ENCODE measurements at places on chromosomes 4 and X.

GRCh38 chr4:59381591-59381990, 1818.5 kb upstream of the ADGRL3 start:
- DNase-seq: no peak

GRCh38 chr4:57042711-57043169, 64.0 kb downstream of the POLR2B start:
- peak; percentile 92 for DNase-seq

DNA sequence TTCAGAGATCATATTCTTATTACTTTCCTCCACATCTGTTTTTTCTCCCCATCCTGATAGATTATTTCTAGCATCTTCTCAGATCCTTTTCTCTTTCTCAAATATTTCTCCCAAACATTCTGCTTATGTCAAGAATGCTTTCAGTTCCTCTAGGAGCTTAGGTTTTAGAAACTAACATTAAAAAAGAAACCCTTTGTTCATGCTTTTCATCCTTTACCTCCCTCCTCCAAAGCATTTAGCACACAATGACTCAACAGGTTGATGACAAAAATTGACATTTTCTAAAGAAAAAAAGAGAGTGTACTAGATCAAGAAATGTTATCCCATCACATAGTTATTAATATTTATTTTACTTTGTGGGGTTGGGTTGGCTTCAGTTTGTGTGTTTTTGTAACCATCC, 16.5 kb upstream of the ALB start:
- no peak for DNase-seq

GRCh38 chr4:108193886-108194672, 25.3 kb upstream of the LEF1 start:
- no peak for DNase-seq

DNA sequence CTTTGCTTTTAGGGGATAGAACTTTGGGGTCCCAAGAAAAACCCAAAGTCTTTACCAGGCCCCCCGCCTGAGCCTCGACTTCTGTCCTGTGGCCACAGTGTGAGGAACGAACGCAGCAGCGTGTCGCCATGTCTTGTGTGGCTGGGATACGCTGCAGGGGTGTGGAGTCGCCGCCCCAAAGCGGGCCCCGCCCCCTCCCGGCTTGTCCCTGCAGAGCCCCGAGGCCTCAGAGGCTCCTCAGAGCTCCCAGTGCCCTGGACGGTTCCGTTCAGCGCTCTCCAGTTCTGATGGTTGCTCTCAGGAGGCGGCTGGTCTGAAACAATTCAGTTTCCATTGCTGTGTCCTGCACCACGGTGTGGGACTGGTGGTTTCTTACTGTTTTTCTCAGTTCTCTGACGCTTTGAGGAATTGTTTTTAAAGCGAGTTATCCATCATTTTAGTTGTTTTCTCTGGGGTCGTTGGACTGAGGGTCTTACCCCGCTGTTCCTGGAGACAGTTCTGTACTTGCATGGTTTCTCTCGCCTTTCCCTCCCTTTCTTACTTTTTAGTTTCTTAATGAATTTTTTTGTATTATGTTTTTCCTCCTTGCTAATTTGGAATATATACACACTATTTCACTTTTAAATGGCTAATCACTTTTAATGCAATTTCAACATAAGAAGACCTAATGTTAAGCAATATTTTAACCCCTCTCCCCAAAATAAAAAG, 1.6 kb upstream of the IDUA start:
- DNase-seq: no peak

DNA sequence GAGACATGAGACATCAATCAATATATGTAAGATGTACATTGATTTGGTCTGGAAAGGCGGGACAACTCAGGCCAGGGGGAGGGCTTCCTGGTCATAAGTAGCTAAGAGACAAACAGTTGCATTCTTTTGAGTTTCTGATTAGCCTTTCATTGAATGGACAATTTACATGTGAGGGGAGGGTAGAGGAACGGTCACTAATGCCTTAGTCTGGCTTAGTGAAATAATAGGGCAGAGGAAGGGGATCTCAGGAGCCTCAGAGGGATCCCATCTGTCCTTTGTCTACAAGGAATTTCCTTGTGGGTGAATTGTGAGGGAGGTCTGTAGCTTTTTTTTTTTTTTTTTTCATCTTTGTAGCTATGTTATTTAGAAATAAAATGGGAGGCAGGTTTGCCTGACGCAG, 88.3 kb downstream of the GK start:
- no peak for DNase-seq

DNA sequence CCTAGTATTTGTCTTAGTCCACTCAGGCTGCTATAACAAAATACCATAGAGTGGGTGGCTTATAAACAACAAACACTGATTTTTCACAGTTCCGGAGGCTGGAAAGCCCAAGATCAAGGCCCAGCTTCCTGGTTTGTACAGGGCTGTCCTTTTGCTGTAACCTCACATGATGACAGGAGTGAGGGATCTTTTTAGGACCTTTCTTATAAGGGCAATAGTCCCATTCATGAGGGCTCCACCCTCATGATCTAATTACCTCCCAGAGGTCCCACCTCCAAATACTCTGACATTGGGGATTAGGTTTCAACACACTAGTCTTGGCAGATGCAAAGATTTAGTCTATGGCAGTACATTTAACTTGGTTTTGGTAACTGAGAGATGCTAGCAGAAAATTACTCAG, 20.9 kb downstream of the GPAT3 start:
- no peak for DNase-seq
